ENCODE measurements at places on chromosomes 5 and 9.
A peak's percentile ranks its signal among the peaks of the same experiment; 100 is the strongest.

DNA sequence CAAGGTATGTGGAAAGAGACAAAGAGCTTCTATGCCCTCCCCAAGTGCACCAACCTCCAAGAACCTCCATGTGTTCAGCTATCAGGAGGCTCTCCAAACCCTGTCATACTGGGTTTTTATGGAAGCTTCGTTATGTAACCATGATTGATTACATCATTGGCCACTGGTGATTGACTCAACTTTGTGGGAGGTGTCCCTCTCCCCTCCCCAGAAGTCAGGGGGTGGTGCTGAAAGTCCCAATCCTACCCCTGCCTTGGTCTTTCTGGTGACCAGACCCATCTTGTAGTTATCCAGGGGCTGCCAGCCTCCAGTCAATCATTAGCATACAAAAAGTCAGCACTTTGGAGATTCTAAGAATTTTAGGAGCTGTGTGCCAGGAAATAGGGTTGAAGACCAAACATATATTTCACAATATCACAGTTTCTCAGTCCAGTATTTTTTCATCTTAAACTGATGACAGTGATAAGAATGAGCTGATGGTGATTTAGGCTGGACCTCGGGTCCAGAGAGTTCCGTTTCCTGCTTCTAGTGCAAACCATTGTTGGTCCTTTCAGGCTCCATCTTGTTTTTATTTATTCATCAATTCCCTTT is 27.3 kb upstream of the FANCC start:
- no peak for DNase-seq

DNA sequence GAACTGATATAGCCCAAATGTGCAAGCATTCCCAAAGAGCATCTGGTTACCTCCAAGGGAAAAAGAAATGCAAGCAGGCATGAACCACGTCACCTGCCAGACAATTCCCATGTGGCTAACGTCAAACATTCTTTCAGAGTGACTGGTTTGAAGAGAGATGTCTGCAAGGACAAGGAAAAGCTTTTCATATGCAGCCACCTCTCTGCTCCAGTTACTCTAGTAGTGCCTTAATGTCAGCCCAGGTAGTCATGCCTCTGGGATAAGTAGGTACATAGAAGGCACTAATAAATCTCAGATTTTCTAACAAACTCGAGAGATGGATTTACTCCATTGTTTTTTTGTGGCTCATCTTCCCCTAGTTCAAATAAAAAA is 96.8 kb upstream of the IFNK start:
- DNase-seq = no peak

DNA sequence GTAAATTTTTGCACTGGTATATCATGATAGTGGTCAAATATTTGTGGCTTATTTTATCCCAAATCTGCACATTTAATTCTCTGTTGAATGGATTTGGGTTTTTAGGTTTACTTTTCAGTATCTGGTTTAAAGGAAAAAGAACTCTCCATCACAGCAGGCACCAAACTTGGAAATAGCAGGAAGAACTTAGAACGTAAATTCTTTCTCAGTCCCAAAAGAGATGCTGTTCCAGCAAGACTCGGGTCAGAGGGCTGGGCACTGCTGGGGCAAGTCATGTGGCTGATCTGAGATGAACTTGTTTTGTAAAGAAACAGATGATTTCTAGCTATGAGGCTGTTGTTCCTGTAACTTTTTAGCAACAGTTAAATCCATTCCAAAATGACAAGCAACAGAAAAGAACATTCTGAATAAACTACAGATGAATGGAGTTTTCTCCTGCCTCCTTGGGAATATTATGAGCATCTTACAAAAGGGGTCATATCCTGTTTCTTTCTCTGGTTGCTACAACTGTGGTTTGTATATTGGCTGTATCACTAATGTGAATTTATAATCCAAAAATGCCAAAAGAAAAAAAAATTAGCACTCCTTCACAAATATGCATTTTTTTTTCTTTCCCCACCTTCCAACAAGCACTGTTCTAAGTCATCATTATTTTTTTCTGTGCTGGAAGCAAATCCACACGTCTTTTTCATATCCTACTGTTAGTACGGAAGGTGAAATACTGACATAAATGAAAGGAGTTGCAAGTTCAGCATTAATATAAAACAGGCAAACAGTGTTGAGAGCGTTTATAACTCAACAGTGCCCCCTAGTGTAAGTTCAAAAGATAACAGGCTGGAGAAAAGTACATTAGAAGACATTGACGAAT is 31.1 kb downstream of the OR2K2 start:
- no peak for DNase-seq

DNA sequence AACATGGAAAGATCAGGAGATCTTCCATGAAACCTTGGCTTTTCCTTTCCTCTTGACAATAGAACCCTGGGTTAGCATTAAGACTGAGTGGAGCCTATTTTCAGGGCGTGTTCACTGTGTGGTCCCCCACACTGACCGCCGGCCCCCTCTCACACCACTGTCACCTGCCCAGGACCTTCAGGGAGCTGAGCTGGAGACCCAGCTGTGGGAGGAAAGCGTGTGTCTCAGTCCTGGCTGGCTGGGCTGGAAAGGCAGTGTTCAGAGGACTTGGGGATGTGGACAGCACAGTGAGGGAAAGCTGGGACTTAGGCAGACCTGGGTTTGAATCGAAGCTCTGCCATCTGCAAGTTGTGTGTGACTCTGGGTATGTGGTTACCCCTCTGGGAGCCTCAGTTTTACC is 268.1 kb downstream of the NSG2 start:
- DNase-seq = no peak

DNA sequence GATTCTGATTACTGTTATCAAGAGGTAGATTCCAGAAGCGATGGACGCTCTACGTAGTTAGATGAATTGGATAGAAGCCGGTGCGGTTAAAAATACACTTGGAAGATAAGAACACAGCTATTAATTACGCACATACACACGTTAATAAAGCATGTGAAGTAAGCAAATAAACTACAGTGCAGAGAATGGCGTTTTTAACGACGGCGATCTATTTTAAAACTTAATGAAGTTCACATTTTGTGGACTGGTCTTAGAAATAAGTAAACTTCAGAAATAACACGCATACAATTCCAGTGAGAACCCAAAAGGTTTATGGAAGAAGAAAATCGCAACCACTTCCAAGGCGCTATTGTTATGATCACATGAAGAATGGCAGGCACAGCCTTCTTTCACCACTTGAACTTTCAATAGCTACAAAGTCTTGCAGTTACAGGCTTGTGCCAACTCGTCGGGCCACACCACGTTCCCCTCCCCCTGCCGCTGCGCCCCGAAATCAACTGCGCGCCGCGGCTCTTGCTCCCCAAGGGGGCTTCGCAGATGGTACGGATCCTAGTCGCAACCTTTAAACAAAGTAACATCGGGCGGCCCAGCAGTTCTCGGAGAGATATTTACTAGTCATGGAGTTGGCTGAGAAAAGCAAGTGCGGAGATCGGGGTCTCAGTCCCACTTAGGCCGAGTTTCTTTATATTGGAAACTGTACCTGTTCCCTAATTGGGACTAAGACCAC is 866 bp upstream of the SEMA6A start:
- no peak for DNase-seq

GRCh38 chr5:39114155-39114554 is 40.0 kb upstream of the RICTOR start:
- no peak for DNase-seq

GRCh38 chr5:145450286-145450885 is 384.8 kb downstream of the PRELID2 start:
- no peak for DNase-seq

- DNase-seq = no peak
These were observed 21.2 kb downstream of the RASEF start for GRCh38 chr9:83041771-83042170.

DNA sequence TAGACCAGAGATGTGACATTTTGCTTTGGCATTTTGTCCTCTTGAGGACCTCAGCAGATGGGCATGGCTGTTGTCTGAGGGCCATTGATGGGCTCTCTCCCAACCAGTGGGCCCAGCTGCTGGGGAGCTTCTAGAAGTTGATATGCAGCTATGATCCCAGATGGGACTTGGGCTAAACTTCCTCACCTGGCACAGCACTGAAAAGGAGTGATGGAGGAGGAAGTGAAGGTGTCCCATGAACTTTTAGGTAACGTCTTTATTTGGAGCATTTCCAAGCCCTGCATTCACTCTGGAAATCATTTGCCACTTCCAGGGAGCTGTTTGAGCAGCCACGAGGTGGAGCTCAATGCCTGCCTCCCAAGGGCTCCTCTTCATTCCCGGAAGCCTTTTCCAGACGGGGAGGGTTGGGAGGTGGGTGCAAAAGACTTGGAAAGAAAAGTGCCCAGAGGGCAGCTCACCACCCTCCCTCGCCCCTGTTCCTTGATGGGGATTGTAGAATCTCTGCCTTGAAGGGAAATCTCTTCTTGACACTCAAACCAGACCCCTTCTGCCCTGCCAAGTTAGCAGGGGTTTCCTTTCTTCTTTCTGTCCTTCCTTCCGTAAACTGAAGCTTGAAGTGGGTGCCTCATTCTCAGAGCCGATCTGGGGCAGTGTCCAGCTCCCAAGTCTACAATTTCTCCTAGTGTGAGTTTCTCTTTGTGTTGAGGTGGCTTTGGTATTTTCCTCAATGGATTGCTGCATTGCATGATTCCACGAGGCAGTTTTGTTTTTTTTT is 18.1 kb upstream of the NEUROG1 start:
- no peak for DNase-seq

GRCh38 chr5:72749362-72749997 is 67.0 kb upstream of the TNPO1 start:
- no peak for DNase-seq

GRCh38 chr5:142016556-142016955 is 3.7 kb upstream of the GNPDA1 start:
- DNase-seq = no peak

GRCh38 chr5:1095990-1096363 is 15.9 kb downstream of the SLC12A7 start:
- DNase-seq = no peak

DNA sequence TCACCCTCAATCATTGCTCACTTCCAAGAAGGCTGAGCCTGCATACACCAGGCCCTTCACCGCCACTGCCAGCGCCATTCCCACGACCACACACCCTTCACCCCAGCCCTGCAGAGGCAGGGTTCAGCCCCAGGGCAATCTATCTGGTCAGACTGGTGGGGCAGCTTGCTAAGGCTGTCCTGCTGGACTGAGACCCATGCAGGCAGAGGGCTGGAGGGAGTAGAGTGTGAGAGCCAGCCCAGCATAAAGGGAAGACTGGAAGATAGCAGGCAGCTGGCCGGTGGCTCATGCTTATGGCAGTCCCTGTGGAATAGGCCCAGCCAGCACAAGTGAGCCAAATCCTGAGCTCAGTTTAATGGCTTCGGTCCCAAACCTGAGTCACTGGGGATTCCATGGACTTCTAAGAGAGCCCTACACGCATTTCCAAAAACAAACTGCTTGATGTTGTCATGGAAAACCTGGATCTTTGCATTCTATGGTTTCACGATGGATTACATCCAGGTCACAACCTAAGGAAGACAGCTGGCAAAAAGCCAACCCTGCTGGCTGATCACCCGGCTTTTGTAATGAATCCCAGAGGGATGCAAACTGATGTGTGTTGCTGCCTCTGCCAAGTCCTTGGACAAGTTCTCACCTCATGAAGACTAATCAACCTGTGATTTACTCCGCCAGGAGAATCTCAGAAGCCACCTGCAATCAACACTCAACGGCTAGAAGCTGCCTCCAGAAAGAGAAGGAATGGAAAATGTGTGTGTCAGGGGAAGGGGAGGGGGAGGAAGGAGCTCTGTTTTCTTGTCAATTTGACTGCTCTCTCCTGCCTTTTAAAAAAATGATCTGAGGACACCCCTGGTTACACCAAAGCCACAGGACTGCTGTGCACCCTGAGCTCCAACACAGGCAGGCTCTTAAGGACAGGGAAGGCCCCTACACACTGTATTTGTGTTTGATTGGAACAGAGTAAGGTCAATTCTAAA is 143.6 kb downstream of the LHFPL2 start:
- DNase-seq = no peak

DNA sequence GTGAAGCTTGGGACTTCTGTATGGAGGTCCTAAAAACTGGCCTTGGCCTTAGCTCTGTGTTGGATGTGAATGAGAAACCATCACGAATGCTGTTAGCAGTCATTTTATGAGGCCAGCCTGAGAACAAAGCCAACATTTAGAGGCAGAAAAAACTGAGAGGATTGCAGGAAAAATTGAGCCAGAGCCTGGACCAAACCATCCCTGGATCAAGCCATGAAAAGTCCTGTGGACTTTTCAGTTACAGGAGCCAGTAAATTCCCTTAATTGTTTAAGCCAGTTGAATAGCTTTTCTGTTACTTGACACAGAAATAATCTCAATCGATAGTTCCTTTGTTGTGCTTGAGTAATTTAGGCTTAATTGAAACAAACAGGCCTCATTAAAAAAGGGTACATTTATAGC is 42.6 kb upstream of the SPATA31D4 start:
- no peak for DNase-seq

DNA sequence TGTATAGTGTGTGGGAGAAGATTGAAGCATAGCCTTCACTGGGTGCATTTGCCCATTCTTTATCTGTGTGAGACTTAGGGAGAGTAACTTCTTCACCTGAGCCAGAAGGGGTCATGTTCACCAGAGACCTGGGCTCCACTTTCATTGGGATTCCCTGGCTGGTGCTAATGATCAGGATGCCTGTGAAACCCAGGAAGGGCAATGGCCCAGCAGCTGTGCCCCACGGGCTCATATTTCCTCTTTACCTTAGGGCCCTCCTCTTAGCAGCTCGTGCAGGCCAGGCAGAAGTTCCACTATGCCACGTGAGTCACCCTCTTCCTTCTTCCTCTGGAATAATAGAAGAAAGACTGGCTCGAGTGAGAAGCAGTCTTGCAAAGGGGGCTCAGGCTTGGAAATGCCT is 5.0 kb downstream of the PPARGC1B start:
- no peak for DNase-seq

GRCh38 chr9:99822806-99823591 is 1.3 kb downstream of the NR4A3 start:
- DNase-seq = no peak

DNA sequence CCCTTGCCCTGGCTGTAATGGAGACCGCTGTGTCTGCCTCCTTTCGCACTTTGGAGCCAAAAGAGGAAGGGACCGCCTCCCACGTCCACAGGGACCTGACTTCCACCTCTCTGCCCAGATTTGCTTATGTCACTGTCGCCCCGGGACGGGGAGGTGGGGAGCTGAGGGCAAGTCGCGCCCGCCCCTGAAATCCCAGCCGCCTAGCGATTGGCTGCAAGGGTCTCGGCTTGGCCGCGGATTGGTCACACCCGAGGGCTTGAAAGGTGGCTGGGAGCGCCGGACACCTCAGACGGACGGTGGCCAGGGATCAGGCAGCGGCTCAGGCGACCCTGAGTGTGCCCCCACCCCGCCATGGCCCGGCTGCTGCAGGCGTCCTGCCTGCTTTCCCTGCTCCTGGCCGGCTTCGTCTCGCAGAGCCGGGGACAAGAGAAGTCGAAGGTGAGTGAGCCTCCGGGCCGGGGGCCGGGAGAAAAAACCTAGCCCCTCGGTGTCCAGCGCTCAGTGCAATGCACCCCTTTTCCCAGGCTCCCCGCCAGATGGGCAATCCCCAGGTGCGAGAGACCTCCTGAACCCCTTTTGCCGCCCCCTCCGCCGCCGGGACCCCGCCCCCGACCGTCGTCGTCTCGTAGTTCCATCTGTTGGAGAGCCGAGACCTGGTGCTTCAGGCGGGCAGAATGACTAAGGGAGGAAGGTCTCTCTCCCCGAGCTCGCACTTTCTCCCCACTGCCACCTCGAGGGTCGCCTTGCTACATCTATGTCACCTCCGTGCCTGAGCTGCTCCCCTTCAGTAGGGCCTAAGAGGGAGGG is at the start of gene GPX3:
GPX3 (plus strand) TSS at position 288 of the 807 bp plus-strand sequence; CDS start at position 352, 64 bp downstream.
- DNase-seq = peak; percentile 28

GRCh38 chr5:41193456-41194205 is 19.7 kb downstream of the C6 start:
- peak; percentile 32 for DNase-seq

Measured in esophagus squamous epithelium (tissue), 5 donors.